Stimulated activated naive B cell treated with anti-CD40 and anti-IgM and Interleukin-4, amounts not matched to agents 10 μg/mL and 1 μg/mL and 100 μg/mL, for 72 hours (primary cell): ENCODE measurements at places on chromosomes 6 and 20.

- DNase-seq: no peak
These were observed 301.2 kb upstream of the SGK1 start for GRCh38 chr6:134619077-134619476.

GRCh38 chr6:166382500-166382932, 224 bp downstream of the MPC1 start:
- DNase-seq: no peak

- DNase-seq: no peak
These were observed 48.6 kb upstream of the GRIK2 start for GRCh38 chr6:101344885-101345284.

DNA sequence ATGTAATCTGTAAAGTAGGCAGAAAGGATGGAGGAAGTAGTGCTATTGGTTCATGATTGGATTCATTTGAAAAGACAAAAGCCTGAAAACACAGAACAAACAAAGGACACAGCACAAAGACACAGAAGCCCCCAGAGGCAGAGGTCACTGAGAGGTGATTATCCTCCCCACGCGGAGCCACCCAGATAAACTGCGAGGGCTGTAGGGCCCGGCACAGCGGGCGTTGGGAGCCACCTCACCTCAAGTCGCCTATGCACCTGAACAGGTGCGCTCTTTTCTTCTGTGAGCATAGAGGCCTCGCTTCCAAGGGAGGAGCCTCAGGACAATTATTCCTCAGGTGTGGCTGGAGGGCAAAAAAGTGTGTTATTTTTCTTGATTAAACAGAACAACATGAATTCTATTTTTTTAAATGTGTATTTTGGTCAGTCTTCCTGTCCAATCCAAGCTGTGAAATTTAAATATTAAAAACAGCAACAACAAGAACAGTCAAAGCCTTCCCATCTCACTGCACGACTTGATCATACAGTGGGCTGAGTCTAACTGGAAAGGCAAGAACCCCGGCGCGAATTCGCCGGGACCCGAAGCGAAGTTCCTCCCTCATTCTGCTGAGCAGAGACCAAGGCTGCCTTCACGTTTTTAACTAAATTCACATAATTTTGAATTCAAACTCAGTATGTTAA, 205.3 kb downstream of the THBS2 start:
- DNase-seq: no peak

DNA sequence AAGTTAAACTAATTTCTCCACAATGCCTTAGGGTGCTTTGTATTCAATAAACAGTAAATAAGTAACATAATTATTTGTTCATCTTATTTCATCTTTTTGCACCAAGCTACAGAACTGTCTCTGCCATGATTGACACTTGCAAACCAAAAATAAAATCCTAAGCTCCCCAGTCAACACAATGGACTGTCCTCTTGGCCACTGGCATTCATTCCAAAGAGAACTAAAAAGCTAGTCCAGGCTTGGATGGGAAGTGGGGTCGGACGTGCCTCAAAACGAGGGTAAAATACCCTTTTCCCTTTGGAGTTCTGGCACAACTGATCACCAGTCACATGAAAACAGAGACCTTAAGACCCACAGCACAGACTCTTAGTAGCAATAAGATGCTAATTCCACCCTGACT, 66.4 kb upstream of the THBS2 start:
- DNase-seq: no peak

DNA sequence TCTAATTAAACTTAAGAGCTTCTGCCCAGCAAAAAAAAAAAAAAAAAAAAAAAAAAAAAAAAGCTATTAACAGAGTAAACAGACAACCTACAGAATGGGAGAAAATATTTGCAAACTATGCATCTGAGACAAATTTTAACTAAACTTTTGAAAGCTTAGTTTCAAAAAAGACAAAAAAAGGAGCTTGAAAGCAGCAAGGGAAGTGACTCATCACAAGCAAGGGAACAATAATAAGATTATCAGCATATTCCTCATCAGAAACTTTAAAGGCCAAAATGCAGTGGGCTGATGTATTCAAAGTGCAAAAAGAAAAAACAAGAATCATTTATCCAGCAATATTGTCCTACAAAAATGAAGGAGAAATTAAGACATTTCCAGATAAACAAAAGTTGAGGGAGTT, 158.6 kb downstream of the RNF144B start:
- no peak for DNase-seq

DNA sequence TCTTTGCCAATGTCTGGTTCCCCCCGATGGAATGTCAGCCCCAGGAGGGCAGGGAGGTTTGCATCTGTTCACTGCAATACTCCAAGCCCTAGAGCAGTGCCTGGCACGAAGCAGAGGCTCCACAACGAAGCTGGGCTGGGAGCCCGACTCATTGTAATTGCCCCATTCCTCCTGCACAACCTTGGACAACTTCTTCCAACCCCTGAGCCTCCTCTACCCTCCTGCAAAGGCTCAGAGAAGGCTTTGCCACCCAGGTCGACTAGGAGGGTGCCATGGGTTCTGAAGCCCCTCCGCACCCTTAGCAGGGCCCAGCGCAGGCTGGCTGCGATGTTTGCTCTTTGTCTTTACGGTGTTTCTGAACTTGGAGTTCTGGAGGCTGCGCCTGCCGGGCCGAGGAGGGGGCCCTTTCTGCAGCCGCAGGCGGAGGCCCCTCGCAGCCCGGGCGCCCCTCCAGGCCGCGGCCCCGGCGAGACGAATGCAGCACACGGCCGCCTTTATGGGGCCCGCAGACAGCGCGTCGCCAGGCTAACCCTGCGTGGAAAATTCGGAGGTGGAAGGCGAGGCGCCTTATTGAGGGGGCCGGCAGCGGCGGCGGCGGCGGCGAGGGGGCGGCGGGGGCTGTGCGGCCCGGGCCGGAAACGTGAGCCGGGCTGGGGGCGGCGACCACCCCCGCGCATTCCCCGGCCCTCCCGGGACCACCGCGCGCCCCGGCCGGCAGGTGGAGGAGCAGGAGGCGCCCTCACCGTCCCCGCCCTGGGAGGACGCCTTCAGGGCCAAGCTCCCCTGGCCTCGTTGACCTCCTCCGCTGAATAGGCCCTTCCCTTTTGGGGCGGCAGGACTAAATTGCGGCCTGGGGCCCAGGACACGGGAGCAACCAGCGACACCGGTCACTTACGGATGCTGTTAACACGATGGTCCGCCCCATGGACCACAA, 27.0 kb downstream of the SNAI1 start:
- DNase-seq: no peak

- DNase-seq: no peak
These were observed 3.6 kb downstream of the BPI start for GRCh38 chr20:38307371-38308046.

DNA sequence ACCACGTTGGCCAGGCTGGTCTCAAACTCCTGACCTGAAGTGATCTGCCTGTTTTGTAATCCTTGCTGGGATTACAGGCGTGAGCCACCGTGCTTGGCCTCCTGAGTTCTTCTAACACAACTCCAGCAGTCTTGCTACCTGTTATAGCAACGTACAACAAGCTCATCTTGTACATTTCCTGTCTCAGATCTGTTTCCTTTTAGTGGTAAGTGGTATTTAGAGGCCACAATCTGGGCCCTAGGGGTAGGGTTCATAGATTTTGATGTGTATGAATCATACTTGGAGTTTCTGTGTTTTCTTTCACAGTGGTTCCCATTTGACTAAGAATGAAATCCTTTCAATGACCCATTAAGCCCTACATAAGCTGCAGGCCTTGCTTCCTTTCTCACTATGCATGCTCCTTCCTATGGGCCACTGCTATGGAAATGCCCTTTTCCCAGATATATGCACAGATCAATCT, 27.1 kb upstream of the SYNCRIP start:
- peak; percentile 52 for DNase-seq

GRCh38 chr6:44062771-44063560, 64.3 kb downstream of the MRPL14 start:
- no peak for DNase-seq

DNA sequence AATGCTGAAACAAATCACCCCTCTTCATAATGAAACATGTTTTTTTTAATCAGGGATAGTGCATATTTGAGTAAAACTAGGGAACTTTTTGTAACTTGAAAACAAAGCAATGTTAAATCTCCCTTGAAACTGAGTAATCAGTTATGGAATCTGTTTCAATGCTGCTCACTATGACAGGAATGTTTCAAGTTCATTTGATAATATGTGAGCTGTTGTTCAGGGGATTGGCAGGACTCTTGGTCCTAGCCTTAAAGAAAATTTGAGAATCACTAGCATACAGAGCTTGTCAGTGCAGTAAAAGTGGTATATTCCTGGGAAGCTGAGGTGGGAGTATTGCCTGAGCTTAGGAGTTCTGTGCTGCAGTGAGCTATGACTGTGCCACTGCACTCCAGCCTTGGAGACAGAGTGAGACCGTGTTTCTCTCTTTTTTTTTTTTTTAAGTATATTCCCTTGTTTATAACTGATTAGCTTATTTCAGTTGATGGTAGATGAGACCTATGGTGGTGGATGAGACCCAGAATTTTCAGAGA, 21.6 kb upstream of the CALHM6 start:
- DNase-seq: no peak

- DNase-seq: no peak
These were observed 162.3 kb upstream of the TNFAIP3 start for GRCh38 chr6:137704802-137705159.

GRCh38 chr20:17968366-17969277, at the start of the genes MGME1 and SNX5:
TSS of gene MGME1 (plus strand) at chr20:17969018. CDS start at chr20:17969860, 842 bp downstream.
TSS of gene SNX5 (minus strand) at chr20:17968794. CDS start at chr20:17968425, 369 bp downstream.
- DNase-seq: peak; percentile 100

DNA sequence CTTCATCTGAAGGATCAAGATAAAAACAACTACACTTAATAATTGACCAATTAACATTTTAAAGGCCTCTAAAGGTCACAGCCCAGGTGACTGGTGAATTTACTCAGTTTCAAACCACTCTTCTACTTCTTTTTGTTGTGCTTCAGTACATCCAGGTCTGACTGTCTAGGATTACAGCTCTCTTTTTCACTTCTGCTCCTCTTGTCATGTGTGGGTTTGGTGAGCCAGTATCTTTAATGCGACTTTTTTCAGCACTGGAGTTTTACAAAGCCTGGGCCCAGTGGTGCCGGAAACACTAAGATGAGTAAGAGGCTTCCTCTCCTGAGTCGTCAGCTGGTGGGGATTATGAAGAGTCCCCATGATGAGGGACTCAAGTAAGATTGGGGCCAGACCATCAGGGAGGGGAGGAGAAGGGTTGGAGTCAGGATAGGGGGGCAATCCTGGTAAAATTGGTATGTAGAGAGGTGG, 27.0 kb downstream of the HECA start:
- DNase-seq: peak; percentile 85

GRCh38 chr6:168796106-168796505, 355.1 kb downstream of the SMOC2 start:
- DNase-seq: no peak

DNA sequence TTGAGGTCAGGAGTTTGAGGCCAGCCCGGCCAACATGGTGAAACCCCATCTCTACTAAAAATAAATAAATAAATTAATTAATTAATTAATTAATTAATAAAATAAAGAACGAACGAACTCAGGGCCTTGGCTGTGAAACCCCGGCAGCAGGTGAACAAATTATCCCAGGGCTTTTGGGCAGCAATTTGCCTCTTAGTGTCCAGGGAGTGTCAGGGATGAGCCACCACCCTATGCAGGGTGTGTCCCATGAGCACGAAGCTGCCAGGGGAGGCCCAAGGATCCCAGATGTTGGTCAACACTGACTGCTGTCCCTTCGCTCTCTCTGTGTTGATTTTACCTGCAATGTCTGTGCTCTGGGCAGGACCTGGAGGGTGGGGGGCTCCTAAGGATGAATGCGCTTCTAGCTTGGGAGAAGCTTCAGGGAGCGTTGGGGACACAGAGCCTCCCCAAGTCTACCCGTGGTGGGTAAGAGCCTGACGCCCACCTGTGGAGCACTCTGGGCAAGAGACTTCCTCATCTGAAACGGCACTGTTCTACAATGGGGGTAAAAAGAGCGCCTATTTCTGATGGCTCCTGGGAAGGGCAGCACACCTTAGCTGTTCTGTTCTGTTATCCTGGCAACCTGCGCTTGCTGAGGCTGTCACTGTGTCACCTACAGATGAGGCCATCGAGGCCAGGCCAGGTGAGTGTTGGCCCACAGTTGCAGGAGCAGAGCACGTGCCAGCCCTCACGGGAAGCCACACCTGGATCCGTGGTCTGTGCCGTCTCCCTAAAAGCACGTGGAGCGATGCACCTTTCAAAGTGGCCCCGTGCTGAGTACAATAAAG, 125.5 kb upstream of the CDH4 start:
- no peak for DNase-seq

GRCh38 chr6:150992262-150992661, 126.8 kb downstream of the MTHFD1L start:
- DNase-seq: no peak

GRCh38 chr20:54680872-54681619, 205.7 kb downstream of the DOK5 start:
- peak; percentile 7 for DNase-seq

GRCh38 chr6:111750753-111751673, 122.2 kb downstream of the FYN start:
- no peak for DNase-seq

DNA sequence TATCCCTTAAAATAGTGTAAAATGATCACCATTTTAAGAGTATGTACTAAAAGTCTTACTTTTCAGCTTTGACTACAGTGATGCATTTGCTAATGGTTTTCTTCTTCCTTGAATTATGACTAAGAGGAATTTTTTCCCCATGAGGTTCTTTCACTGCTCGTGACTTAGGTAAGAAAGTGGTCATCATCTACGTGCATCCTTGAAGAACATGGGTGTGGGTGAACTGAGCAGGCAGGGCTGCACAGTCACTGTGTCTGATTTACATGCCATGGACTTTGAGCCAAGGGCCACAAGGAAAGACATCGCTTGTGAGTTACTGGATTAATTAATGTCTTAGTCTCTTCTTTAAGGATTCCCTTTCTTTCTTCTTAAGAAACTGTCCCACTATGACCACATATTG, 33.3 kb downstream of the NQO2 start:
- no peak for DNase-seq

- peak; percentile 20 for DNase-seq
These were observed 467.4 kb upstream of the PLCB4 start for GRCh38 chr20:8601542-8601912.

GRCh38 chr6:3329393-3330051, 70.8 kb downstream of the PSMG4 start:
- DNase-seq: no peak

- DNase-seq: no peak
These were observed 75.4 kb upstream of the PTPN1 start for GRCh38 chr20:50434653-50435396.

- DNase-seq: no peak
These were observed 24.8 kb upstream of the ANGPT4 start for GRCh38 chr20:940926-941325.

- no peak for DNase-seq
These were observed 144.8 kb upstream of the FOXA2 start for GRCh38 chr20:22729180-22729579.

DNA sequence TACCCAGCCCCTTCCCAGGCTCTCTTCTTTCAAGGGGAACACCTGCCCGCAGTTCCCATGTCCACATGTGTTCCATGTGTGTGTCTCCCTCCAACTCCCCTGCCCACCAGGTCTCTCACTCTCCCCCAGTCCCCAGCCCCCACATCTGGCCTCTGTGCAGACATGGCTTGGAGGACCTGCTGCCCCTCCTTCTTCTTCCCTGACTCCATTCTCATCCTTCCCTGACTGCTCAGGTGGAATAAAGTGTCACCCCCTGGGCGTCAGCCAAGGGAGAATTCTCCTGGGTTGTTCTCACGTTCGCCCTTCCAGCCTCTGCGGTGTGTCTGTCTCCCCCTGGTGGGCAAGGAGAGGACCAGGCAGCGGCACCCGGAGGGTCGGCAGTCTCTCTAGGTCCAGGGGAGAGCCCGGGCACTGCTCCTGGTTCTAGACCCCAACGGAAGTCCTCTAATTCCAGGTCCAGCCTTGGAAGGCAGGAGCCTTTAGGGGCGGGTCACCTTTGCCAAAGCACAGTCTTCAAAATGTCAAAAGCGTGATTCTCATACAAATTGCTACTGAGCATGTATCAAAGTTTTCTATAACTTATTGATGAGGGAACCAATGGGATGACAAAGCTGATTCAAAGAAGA, 50.5 kb downstream of the EBF4 start:
- peak; percentile 40 for DNase-seq
